H7 (cell line): ENCODE measurements at places on chromosomes 6 and 20. TPM values are rescaled to one million over a fixed set of nuclear protein-coding genes. Genes with fewer than 3 reads are reported as not detected.
A peak's percentile ranks its signal among the peaks of the same experiment; 100 is the strongest.

- no peak for DNase-seq
These were observed 15.1 kb downstream of the GSTA1 start for GRCh38 chr6:52788478-52788877.

- no peak for DNase-seq
These were observed 43.2 kb upstream of the AKAP12 start for GRCh38 chr6:151196555-151196954.

The TTK gene
- 69.0 and 97.9 TPM in 2 replicates for total RNA-seq

The RIN2 gene
- total RNA-seq = 2.6 and 2.7 TPM in 2 replicates

The PRL gene
- total RNA-seq = not detected in 2 replicates

The WFDC13 gene
- not detected in 2 replicates for total RNA-seq

DNA sequence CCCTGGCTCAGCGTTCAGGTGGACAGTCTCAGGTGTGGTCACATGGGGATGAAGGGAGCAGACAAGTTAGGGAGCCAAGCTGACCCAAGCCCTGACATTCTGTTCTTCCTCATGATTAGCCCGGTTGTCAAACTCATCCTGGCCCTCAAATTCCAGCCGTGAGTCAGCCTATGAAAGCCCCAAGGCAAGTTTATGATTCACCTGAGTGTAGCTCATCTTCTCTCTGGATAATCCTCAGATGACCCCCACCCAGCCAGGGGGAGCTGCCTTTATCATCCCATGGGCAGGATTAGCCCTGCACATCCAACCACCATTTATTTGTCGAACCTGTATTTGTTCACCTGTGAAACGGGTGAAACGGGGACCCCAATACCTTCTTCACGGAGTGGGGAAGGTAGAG, 161.9 kb downstream of the DHX35 start:
- DNase-seq = no peak

The SLC12A5 gene
- 1.3 and 4.3 TPM in 2 replicates for total RNA-seq

- no peak for DNase-seq
These were observed 16.5 kb downstream of the SMLR1 start for GRCh38 chr6:130843575-130844320.

- DNase-seq = peak; percentile 57
These were observed 35.6 kb downstream of the RIOK1 start for GRCh38 chr6:7424967-7425807.

DNA sequence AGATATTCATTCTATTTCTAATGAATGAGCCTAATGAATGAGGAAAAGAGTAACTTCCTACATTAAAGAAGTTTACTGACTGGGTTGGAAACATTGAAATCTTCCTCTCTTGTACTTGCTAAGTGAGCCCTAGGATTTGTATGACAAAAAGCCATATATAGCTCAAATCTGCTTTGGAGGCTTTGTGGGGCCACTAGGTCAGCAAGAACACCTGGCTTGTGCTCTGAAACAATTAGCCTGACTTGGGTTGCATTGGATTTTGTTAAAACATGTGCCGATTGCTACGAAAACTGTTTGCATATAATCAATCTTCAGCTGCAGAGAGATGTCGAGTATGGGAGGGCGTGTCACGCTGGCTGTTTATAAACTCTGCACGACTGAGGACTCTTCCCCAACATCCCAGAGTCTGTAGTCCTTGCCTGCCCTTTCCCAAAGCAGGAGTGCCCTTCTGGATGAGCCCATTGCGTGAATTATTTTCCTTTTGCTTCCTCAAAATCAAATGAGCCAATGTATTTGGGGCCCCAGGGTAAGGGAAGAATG, 684.8 kb downstream of the DHX35 start:
- no peak for DNase-seq

The TREM1 gene
- total RNA-seq = not detected in 2 replicates

GRCh38 chr6:152001408-152001807, 193.9 kb downstream of the ESR1 start:
- no peak for DNase-seq

DNA sequence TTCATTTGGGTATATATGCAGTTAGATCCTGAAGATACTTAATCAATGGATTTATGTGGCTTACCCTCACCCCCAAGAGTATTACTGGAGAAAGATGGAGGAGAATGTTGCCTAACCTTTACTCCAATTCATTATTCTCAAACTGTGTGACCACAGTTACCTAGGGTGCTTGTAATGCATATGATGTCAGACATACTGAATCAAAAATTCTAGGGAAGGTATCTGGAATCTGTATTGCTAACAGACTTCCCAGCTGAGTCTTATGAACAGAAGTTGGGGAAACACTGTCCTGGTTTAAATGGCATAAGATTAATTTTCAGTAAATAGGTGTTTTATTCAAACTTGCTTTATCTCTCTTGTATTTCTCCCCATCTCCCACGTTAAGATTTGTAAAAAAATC, 83.9 kb downstream of the PKIB start:
- no peak for DNase-seq

GRCh38 chr6:166005944-166006899, 161.4 kb downstream of the TBXT start:
- peak; percentile 81 for DNase-seq

DNA sequence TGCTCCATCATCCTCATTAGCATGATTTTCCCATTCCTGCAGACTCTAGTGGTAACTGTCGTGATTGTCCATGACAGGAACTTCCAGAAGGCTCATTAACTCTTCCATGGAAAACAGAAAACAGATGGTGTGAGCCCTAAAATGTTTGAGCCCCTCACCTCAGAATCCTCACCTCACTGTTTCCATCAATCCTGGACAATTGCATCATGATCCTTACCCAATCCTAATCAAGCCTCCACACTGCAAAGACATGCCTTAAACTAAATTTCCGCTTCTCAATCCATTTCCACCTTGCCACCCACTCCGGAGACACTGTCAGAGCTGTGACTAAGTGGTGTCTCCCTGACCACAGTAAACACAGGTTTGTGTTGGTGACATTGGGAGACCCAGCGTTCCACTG, 311.0 kb upstream of the JARID2 start:
- no peak for DNase-seq

The C6orf163 gene
- total RNA-seq = 0.87 and 1.3 TPM in 2 replicates

DNA sequence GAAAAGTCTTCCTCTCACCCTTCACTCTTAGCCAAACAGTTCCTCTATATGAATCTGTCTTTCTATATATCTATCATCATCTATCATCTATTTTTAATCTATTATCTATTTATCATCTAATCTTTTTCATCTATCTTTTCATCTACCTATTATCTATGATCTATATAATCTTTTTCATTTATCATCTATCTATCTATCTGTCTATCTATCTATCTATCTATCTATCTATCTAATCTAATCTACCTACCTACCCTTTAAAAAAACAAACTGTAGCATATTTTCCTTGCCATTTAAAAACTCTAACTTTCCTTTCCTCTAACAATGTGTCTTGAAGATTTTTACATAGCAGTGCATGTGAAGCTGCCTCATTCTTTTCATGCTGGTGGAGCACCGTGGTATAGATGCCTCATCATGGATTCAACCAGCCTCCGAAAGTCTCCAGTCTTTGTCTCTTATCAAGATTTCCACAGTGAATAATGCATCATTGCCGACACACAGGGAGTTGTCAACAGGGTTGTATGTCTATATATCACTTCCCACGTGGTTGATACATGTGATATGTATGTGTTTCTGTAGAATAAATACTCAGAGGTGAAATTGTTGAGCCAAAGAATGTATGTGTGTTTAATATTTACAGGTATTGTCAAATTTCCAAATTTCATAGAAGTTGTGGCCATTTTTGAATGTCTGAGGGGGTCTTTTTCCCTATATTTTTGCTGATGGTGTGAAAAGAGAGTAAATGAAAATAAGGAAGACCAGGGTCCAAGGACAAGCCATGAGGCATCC, 51.3 kb downstream of the VEGFA start:
- DNase-seq = no peak

- DNase-seq = no peak
These were observed 33.9 kb downstream of the JAG1 start for GRCh38 chr20:10639737-10640556.

DNA sequence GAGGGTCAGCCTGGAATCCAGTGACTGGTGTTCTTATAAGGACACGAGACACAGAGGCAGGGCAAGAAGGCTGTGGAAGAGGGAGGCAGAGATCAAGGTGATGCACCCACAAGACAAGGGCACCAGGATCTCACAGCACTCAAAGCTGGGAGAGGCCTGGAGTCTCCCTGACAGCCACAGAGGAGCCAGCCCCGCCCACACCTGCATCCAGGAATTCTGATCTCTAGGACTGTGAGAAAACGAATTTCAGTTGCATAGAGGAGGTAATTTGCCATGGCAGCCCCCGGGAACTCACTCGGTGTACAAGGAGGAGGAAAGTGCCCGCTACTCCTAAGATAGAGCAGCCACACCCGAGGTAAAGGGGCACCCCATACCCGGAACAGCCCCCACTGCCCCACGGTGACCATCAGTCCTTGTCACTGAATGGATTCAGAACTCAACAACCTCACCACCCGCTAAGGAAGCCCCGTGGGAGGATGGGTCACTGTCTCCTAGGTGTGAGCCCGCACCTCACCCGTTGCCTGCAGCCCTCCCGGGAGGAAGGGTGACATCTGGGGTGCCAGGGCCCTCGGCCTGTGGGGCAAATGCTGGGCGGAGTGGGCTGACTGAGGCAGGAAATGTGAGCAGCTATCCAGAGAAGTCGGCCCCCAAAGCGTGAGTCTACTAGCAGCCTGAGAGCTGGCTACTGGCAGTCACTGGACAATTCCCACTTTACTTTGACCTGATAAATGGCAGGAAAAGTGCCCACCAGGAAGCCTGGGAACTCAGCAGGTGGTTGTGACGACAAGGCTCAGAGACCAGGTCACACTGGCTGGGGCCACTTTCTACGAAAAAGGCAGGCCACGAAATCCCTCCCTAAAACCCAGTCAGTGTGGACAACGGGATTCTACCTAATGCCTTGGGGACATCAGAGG, 22.4 kb downstream of the DLL1 start:
- DNase-seq = no peak

The ROS1 gene
- not detected in 2 replicates for total RNA-seq
